H1 (cell line): ENCODE measurements at places on chromosomes 2 and 18. TPM values are rescaled to one million over a fixed set of nuclear protein-coding genes. Genes with fewer than 3 reads are reported as not detected.

The CCDC102B gene
- 0.78 and 0.80 TPM in 2 replicates for total RNA-seq

The FEV gene
- total RNA-seq, result not detected in 2 replicates

The ECEL1 gene
- total RNA-seq, result 6.5 and 7.7 TPM in 2 replicates

The CRYBA2 gene
- total RNA-seq, result not detected in 2 replicates

DNA sequence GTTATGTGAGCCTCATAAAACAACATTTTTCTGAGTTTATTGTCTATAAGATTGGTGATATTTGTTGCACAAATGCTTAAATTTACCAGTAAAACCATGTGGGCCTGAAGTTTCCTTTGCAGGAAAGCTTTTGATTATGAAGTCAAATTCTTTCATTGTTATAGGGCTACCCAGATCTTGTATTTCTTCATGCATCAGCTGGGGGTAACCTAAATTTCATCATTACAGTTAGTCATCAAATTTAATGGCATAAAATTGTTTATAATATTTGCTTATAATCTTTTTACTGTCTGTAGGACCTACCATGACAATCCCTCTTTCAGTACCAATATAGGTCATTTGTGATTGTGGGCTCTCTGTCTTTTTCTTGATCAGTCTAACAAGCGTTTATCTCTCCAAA is 47.8 kb downstream of the SMAD2 start:
- DNase-seq, result no peak

The FSHR gene
- not detected in 2 replicates for total RNA-seq

The STPG4 gene
- total RNA-seq, result 0.27 and 0.28 TPM in 2 replicates

GRCh38 chr2:223050900-223051504 is 988 bp upstream of the KCNE4 start:
- DNase-seq, result no peak

GRCh38 chr2:59018737-59019136 is 777.6 kb upstream of the FANCL start:
- DNase-seq, result no peak

GRCh38 chr18:65414501-65414900 is 336.3 kb upstream of the CDH7 start:
- no peak for DNase-seq

DNA sequence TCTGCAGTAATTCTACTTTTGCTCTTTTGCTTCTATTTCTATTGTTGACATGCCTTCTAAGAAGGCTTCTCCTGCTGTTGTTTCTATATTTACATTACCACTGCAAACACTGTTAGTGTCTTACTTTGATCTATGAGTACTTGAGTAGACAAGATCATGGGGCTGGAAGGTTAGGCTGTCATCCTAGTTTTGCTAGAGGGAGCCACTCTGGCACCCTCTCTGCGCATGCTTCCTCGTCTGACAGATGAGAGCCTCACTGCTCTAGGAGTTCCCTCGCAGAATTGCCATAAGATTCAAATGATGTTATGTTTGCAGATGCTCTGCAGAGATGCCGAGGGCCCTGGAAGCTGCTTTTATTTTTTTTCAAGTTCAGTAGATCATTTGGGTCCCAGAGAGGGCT is 185.6 kb downstream of the RNF144A start:
- DNase-seq, result no peak

The MYOM1 gene
- total RNA-seq, result 0.32 and 0.78 TPM in 2 replicates
